ENCODE measurements at places on chromosomes 5 and 9.
A peak's percentile ranks its signal among the peaks of the same experiment; 100 is the strongest.

- no peak for DNase-seq
Observed at GRCh38 chr5:157819502-157820115, 39.3 kb downstream of the CLINT1 start.

DNA sequence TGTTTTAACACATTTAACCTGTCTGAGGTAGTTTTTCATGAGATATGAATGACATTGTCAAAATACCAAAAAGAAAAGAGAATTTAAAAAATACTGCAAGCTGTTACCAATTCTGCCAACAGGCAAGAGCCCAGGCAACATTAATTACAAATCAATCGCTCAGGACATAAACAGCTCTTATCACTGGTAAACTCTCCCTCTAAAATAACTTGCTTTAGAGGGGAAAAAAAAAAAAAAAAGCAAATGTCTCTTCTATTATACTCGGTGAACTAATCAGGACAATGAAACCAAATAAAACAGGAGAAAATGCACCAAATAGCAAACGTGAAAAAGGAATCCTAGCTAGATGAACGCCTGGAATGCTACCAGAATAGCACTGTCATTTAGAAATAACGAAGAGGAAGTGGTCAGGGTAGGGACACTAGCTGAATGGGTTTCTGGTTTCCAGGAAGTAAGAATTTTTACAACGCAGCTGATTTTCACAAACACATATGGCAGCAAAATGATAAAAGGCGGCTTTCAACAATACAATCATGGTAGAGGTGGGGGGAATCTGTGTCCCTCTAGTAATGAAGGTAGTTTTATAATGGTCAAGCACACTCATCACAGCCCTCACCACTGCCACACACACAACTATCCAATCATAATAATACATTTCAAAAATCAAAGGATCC, 94.9 kb downstream of the DENND1A start:
- no peak for DNase-seq

DNA sequence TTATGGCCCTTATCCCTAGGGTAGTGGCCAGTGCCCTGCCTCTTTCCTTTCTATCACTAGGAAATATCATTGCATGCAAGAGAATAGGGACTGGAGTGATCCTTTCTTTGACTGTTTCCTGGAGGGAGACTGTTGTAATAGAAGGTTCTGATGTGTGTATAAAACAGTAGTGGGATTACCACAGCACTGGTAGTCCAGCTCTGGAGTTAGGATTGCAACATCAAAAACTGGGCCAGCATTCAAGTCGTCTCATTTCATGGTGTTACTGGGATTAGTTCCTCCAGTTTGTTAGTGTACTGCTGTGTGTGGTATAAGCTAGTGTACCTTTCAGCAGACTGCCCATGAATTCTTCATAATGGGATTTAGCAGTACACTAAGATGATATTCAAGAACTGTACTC, 45.8 kb downstream of the KIAA1958 start:
- DNase-seq, result no peak

GRCh38 chr9:137294681-137295237, 7.3 kb downstream of the NRARP start:
- no peak for DNase-seq

DNA sequence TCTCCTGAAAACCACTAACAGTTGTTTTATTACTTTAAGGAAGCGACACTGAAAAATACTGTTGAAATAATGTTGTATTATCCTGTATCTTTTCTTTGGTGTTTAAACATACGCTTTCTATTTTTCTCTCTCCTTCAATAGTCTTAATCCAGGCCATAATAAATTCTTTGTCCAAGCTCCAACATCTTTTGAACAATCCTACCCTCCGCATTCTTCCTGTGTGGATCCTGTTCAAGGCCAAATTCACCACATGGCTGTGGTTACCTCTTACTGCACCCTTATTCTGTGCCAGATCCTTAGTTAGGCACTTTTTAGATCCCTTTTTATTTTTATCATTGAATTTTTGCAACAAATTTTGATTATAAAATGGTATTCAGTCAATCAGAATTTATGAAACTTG, 1691.5 kb downstream of the MAT2B start:
- no peak for DNase-seq

GRCh38 chr9:72681283-72681630, 159.8 kb downstream of the TMC1 start:
- no peak for DNase-seq

- DNase-seq, result no peak
Observed at GRCh38 chr5:124908581-124909451, 162.4 kb upstream of the ZNF608 start.

DNA sequence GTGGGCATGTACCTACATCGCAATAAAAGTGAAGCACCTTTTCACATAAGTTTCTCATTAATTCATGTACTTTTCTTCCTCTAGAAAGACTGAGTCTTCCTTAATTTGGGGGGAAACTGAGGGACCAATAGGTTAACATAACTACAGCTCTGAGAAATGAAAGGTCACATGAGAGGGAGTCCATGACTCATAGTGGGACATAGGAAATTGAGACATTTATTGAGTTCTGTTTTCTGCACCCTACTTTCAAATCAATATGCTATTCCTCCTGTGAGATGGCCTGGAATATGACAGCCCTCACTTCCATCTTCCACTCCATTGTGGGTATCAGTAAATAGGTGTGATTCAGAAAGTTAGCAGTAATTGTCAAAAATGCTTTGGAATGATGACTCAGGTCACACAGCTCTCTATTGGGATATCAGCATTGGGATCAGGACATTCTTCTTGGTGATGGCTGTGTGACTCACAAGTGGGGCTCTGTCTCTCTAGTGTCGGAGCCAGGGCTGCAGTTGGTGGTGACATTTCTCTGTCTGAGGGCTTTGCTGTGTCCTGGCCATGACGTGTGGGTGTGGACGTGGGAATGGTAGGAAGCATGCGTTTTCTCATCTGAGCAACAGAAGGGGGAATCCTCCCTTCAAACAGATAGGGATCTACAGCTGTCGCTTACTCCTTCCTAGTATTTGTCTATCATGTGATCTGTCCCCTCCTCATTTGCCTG, 125.0 kb downstream of the TRIO start:
- DNase-seq, result no peak

DNA sequence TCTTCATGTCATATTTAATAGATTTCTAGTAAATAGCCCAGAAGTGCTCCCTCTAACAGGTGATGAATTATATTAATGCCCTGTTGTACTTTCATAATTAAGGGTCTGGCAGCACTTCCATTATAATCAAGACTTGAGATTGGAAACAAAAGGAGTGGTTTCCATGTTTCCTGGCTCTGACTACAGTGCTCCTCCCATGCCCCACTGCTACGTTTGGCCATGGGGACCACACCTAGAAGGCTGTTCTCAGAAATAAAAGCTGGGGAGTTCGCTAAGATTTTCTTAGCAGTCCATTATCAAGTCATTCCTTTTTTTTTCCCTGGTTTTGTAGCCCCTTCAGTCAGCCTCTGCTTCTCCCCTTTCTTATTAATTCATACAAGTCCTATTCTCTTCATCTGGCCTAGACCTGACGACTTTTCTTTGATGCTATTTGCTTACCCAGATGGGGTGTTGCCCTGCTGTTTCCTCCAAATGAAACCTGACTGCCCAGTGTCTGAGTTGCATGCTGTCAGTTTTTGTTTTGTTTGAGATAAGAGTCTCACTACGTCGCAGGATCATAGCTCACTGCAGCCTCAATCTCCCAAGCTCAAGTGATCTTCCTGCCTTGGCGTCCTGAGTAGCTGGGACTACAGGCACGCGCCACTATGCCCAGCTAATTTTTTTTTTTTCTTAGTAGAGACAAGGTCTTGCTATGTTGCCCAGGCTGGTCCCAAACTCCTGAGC, 312.1 kb upstream of the EFNA5 start:
- DNase-seq, result no peak

DNA sequence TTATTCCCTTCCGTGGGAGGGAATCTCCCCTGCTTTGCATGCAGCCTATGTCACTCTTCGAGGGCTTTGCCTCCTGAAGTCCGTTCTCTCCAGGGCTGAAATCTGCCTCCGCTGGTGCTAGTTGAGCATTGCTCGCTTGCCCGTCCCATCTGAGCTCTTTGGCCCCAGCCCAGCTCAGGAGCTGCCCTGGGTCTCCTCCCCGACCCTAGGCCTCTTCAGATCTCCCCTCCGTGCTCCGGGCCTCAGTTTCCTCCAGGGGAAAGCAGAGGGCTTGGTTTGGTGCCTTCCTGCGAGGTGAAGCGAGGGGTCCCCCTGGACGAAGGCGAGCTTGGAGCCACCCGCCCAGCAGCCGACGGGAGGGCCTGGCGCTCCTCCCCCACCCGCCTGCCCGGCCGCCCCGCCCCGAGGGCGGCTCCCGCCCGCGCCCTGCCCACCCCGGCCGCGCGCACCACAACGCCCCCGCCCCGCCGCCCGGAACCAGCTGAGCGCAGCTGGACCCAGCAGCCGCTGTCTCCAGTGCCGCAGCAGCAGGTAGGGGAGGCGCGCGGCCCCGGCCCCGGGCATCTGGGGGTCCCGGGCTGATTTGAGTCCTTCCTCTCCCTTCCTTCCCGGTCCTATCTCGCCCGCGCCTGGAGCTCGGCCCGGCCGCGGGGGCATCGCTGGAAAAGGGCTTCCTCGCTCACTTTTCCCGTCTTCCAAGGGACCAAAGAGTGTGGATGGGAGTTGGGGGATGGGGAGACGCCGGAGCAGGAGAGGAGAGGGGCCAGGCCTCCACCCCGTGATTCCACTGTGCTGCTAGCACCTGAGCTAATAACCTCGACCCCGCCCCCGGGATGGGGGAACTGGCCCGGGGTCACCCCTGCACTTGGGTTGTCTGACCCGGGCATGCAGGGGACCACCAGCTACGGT, at the start of gene GSN:
TSS of gene GSN (plus strand) at position 474 of the 909 bp plus-strand sequence. CDS start 33,810 bp downstream, outside the sequence.
- DNase-seq, result peak; percentile 87

- DNase-seq, result no peak
Observed at GRCh38 chr5:180294913-180295555, 3.2 kb upstream of the MAPK9 start.

DNA sequence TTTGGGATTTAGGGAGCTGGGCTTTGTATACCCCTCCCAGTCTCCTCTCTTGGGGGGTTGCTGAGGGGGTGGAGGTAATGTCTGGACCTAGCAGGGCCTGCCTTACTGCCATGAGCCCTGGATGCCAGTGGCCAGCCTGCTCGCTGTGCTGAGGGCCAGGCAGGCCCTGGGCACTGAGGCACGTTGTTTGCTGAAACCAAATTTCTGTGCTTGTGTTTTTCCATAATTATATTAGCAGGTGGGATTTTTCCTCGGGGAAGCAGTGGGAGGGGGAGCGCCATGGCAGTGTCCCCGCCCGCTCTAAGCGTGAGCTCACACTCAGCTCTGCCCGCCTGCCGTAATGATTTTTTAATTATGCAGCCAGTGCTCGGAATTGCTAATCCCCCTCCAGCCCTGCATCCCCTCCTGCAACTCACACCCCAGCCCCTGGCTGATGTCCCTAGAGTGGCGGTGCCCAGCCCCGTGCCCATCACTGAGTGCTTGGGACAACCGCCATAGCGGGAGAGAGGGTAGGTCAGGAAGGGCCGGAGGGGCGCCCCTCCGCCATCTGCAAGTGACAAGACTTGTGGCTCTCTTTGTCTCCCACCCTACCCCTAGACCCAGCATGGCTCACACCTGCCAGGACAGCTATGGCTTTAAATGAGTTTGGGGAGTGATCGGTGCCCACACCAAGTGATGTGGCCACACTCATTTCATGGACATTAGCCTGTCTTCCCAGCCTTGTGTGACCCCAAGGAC, 20.9 kb downstream of the CXXC5 start:
- no peak for DNase-seq

DNA sequence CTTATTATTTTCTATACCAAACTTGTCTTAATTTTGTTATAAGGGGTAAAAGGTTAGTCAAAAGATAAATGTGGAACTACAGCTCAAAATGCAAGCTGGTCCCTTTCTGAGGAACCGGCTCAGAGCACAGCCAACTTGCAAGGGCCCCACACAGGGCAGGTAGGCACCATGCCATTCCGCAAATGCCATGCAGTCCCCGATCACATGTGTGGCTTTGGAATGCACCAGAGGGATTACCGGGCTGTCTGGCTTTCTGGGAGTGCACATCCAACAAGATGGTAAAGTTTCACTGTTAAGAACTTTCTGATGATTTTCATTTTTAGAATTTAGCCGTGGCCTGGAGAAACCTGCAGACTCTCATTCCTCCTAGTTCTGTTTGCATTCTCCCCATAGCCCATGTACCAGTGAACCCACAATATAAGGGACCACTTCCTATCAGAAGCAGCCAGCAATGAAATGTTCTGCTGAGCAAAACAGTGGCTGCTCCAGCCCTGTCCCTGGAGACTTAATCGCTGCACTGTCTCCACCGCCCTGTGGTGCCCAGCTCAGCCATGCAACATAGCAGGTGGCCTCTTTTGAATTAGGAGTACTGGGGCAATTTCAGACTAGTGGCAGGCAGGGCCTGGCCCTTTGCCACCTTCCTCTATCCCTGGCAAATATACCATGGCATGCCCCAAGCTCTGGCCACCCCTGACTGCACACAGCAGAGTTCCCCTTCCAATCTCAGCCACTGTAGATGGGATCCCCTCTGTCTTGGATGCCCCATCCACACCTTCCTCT, 11.4 kb downstream of the SHB start:
- DNase-seq, result no peak

DNA sequence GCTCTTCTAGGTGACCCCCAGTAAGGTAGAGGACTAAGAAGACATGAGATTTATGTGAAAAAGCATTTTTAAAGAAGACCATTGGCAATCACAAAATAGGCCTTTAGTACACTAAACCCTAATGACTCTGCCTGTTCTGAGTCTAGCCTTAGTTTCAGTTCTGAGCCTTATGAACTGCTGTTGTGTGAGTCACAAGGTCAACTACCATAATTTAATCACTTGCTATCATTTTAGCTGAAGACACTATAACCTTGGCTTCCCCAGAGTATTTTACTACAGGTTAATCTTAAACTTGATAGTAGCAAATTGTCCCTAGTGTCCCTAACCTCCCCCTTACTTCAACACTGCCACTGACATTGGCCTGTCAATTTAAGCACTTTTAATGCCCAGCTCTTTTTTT, 34.4 kb downstream of the APC start:
- no peak for DNase-seq
